GM12865 (cell line): ENCODE measurements at places on chromosomes 1 and 21.
A peak's percentile ranks its signal among the peaks of the same experiment; 100 is the strongest.

- DNase-seq, result no peak
These were observed 295.0 kb upstream of the LRRC7 start for GRCh38 chr1:69272684-69273083.

DNA sequence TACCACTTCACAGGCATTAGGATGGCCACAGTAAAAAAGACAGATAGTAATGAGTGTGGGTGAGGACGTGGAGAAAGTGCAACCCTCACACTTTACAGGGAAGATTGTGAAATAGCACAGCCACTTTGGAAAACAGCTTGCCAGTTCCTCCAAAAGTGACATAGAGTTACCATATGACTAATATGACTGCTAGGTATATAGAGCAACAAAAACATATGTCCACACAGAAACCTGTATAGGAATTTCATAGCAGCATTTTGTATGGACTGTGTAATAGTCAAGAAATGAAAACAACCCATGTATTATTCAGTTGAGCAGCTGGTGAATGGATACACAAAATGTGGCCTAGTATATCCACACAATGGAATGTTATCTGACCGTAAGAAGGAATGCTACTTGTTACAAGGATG, 30.4 kb upstream of the LBR start:
- no peak for DNase-seq

GRCh38 chr21:34152500-34152899, 79.1 kb downstream of the MRPS6 start:
- no peak for DNase-seq

GRCh38 chr1:1881727-1882126, 9.2 kb downstream of the GNB1 start:
- no peak for DNase-seq

GRCh38 chr21:26756491-26757159, 88.6 kb downstream of the ADAMTS1 start:
- no peak for DNase-seq

GRCh38 chr1:36639461-36639860, 156.7 kb upstream of the CSF3R start:
- DNase-seq, result no peak

DNA sequence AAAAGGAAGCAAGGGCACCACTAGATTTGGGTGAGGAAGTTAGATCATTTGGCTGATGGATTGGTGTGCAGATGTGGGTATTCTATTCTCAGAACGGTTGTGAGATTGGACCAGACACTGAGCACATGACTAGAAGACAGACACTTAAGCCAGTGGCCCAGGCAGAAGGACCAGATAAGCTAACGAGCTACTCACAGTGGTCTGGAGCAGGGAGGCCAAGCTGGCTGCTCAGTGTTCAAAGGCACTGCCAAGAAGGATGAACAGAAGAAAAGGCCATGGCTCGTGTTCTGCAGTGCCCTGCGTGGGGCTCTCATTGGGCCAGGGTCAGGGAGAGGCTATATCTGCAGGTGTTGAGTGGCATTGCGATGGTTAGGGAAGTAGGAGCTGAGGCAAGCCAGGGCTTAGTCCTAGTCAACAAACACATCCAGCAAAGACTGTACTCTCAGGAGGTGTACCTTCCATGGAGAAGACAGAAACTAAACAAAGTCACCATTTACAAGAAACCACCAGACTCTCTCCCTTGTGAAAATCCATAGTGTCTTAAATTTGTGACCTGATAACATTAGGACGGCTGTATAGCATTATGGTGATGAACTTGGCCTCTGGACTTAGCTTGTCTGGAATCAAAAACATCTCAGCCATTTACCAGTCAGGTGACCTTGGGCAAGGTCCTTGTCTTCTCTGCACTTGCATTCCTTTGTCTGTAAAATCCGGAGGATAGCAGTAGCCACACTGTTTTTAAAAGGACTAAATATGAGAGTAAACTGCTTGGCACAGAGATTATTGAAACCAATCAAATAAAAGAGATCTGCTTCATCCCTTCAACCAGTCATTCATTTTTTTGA, 274.5 kb downstream of the SIPA1L2 start:
- DNase-seq, result no peak

DNA sequence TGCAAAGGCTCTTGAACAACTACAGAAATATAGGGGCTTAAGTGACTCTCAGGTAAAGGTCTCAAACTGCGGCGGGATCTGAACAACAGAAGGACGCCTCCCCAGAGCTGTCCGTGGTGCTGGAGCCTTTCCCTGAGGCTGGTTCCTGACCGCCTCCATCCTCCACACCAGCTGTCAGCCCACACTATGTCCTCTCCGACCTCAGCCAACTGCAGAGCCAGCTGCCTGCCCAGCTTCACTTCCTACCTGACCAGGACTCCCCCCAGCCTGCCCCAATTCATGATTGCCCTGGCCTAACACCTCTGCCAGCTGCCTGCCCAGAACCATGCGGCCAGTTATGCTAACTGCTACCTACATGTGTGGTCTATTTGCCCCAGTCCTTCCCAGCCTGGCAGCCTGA, 63.6 kb upstream of the ZC3H12A start:
- DNase-seq, result peak; percentile 27

DNA sequence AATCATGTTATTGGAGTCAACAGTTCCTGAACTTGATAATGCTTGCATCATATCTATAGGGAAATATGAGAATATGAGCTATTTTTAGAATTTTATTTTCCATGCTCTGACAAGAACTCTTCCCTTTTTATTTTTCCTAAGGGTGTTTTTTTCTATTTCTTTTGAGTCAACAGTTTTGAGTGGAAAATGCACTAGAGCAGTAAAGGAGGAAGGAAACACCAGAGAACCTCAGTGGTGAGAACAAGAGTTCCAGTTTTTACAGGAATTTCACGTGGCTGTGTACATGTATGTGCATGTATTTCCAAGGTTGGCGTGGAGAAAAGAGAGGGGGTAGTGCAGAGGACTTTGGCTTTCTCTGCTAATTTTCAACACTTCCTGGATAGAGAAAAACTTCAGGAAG, 63.6 kb upstream of the TNFSF18 start:
- DNase-seq, result no peak

GRCh38 chr1:229471175-229471574, 37.0 kb downstream of the NUP133 start:
- no peak for DNase-seq

DNA sequence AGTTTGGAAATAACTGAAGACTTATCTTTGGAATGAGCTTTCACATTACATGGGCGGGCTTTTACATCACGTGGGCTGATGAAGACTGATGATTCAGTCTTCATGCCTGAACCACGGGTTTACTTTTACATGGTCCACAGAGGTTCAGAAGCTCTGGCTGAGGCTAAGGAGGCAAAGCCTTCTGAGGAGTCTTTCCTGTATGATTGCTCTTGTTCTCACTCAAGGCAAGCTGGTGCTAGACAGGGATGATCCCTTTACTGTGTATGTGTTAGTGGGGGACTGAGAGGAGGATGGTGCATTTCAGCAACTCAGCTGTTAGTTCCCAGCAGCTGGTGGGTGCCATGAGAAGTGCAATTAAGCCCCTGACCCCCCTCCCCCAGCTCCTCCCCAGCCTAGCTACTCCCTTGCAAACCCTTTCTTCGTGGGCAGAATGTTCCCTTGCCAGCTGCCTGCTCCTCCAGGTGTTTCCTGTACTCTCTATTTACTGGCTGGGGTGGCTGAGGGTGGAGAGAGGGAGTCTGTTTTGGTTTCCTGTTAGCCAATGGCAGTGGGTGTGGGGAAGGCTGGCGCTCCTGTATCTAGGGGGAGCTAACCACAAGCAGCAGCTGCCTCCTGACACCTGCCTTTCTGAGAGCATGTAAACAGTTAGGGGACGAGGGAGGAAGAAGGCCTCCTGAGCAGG, 15.4 kb downstream of the BTG2 start:
- peak; percentile 95 for DNase-seq

- no peak for DNase-seq
These were observed 3.6 kb upstream of the NAV1 start for GRCh38 chr1:201535046-201535918.

DNA sequence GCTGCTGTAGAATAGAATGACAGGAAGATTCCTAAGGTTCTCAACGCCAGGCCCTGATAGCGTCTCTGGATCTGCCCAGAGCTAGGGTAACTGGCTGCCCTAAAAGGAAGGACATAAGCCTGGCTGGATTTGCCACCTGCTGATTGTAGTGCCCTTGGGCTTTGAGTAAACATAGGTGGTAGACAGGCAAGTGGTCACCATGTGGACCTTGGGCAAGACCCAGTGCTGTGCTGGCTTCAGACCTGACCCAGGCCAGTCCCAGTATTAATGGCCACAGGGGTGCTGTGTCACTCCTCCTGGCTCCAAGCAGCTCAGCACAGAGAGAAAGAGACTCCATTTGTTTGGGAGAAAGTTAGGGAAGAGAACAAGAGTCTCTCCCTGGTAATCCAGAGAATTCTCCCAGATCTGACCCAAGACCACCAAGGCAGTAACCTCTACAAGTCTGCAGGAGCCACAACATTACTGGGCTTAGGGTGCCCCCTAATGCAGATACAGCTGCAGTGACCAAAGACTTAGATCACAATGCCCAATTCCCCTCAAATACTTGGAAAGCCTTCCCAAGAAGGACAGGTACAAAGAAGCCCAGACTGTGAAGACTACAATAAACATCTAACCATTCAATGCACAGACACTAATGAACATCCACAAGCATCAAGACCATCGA, 44.5 kb downstream of the PHTF1 start:
- no peak for DNase-seq

- DNase-seq, result peak; percentile 59
These were observed 642 bp upstream of the SLC16A1 start for GRCh38 chr1:112956544-112957132.

DNA sequence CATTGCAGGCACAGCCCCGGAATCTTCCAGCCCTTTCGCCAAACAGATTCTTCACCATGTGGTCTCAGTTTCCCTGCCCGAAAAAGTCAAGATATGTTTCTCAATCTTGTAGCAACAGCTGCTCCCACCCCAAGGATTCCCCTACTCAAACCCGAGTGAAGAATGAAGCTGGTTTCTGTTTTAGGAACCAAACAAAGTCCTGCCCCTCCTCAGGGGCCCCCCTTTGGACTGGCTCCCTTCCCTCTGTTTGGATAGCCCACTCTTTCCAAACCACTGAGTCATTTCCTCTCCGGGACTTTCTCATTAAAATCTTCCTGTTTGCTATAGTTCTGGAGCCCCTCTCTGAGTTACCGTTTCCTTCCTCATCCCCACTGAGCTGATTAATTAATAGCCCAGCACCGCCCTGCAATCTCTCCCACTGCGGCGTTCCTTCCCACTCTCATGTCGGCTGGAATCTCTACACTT, 100.9 kb downstream of the TSEN15 start:
- no peak for DNase-seq

DNA sequence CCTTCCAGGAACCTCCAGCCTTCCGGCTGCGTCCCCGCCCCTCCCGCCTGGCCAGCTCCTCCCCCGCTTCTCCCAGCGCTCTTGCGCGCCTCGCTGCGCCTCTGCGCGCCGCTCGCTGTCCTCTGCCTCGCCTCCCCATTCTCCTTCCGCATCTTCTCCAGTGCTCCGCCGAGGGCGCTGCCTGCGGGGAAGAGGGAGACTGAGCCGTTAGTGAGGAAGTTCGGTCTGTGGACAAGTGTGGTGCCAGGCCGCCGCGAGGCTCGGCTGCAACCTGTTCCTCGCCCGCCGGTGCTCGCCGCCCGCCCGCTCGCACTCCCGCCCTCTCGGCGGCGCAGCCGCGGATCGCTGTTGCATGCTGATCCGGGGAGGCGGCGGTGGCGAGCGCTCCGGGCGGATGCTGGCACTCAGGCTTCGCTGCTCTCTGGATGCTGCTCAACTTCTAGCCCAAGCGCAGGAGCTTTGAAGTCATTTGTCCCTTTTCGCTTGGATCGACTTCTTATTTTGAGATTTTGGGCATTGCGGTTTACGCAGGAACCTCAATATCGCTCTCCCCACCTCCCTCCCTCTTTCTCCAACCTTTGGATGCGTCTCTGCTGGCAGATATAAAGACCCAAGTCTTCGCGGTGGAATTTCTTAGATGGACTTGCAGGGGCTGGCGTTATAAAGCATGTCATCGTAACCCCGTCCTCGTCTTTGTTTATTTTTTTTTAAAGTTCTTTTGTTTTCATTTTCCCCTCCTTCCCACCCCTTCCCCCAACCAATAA, 614 bp upstream of the CACNA1E start:
- peak; percentile 78 for DNase-seq

DNA sequence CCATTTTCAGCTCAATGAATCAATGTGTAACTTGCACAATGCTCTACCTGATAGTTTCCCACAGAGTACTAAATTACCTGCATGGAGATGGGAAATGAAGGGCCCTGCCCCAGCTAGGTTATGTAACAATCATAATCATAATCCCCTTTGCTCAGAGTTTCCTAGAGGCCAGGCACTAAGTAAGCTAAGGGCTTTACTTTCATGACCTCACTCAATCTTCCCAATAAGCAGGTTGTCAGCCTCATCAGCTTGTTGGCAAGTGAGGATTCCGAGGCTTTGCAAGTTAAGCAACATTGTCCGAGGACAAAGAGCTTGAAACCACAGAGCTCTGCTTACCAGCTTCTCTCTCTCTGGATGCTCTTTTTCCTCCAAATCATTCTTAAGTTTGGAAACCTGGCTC, 64.1 kb upstream of the NTPCR start:
- DNase-seq, result no peak

DNA sequence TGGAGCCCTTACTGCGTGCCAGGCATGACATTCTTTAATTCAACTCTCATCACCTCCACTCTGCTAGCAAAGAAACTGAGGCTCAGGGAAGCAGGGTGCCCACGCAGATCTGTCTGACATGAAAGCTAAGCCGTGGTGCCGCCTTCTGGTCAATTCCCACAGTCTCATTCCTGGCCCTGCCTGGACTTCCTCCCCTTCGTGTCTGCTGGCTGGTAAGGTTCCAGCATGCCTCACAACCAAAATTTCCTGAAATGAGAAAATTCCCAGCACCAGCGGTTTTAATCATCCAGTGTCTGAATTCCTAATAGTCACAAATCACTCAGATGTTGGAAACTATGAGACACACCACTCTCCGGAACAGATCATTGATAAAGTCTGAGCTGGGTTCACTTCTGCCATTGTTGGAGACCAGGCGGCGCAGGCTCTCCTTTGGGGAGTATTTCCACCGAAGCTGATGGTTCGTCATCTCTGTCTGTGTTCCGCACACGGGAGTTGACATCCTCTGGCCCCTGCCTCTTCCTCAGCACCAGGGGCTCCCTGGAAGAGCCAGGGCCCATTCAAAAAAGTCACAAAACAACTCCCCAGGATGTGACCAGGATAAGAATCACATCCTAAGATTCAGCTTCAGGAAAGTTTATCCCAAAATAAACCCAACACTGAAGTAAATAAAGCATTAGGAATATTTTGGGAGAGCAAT, 167.7 kb downstream of the PLPP3 start:
- DNase-seq, result no peak

GRCh38 chr1:203796236-203796605, 798 bp downstream of the ZBED6 start:
- peak; percentile 45 for DNase-seq

- no peak for DNase-seq
These were observed 48.8 kb upstream of the LRRC8D start for GRCh38 chr1:89771991-89772560.

DNA sequence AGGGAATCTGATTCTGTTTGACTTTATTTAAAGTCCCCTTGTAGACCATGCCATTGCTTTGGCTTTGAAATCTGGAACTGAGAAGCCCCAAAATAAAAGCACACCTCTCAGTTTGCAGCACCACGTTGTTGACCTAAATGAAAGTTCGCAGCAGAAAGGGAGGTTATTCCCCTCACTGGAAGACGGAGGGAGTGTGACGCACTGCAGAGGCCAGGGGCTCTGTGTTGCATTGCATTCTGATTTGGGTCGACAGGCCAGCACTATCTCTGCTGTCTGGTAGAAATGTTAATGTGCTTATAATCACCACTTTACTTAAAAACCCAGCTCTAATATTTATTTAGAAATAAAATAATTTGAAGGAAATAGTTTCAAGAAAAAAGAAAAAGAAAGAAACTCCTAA, 675.2 kb upstream of the NR5A2 start:
- no peak for DNase-seq
